CD4-positive, alpha-beta memory T cell (primary cell): ENCODE measurements at places on chromosomes 2 and 18.

DNA sequence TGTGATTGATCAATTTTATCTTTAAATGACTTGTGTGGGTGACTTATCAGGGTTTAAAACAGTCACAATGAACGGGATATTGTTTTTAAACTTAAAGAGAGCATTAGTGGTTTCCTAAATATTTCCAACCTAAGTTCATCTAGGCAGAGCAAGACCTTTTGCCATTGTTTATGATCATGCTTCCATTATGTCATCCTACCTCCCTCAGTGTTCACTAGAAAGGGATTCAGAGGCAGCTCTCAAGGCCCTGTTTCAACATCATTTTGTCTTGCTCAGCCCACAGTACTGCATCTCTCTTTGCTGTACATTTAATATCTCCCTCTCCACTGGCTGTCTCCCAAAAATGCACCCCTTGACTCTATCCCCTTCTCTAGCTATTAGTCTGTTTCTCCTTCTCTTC is 21.5 kb upstream of the PELI1 start:
- DNase-seq = no peak

- DNase-seq = no peak
Observed at GRCh38 chr2:164044622-164045021, 308.8 kb upstream of the FIGN start.

DNA sequence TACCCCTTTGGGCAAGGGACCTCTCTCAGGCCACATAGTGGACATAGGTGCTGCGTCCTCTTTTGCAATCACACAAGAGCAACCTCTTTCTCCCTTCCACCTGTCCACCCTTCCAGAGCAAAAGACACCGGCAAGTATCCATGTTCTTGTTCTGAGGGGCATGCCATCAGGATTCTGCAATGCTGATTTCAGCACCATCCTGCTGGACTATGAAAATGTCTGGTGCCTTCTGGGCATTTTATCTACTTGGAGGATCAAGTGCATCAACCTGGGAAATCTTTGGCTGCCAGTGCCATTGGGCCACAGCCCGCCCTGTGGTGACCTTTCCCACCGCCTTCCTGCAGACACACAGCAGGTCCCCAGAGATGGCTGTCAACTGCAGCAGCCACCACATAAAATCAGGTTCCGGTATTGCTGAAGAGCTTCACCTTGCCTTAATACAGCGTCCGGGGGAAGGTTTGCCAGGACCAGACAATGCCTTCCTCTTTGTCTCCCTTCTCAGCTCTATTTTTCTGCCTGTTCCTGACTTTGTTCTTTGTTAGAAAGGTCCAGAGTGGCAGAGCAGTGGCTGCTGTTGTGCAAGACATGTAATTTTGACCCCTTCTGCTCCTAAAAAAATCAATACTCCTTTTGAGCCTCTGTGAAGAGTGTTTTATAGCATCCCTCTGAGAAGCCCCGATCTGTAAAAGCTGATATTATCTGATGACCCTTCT is 18.5 kb upstream of the BOD1L2 start:
- no peak for DNase-seq

DNA sequence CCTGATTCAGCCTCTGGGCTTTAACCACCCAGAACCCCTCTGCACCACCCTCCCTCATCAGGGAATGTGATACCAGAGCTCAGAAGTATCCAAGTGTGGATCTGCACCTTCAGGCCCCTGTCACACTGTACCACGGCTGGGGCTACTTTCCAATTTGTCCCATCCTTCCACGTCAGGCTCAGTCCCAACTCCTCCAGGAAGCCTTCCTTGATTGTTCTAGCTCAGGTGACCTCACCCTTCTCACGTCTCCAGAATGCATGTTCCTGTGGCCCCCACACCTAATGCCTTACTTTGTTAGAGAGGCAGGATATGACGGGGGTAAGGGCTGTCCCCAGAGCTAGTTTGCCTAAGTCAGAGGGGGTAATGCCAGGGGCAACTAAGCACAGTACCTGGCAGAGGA is 134.3 kb downstream of the TFCP2L1 start:
- DNase-seq = no peak

DNA sequence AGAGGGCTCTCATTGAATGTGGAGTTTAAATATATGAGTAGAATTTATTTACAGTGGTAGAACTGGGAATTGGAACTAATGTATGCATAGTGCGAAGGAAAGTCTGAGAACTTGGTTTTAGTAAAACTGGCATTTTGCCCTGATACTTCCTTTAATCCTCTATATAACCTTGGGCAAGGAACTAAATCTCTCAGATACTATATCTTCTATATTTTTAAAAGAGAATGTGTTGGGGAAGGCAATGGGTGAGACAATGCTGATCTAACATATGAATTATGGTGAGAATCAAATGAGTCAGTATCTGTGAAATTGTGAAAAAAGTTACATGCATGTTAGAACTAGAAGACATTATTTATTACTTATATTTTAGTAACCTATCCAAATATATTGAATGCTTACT is 2109.4 kb upstream of the PIK3C3 start:
- no peak for DNase-seq

DNA sequence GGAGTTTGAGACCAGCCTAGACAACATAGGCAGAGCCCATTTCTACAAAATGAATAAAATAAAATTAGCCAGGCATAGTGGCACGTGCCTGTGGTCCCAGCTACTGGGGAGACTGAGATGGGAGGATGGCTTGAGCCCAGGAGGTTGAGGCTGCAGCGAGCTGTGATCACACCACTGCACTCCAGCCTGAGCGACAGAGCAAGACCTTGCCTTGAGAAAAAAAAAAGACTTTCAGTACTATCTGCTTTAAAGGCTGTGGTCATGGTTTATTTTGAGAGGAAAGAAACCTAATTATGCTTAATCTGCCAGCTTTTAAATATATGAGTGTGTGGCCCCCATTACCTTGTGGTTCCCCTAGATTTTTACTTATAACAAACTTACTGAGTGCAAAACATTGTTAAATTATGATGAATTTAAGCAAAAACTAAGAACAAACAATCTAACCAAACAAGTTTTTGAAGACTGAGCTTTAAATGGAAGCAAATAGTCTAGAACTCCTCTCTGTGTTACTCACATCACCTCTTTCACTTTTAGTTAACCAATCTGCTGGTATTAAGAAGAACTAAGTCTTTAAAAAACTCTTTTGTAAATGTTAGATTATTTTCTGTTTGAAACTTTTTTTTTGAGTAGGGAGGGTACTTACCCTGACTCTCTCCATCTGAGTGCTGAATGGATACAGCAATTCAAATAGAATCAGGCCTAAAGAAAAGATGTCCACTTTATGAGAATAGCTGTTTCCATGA is 65.4 kb downstream of the EIF2AK3 start:
- no peak for DNase-seq

DNA sequence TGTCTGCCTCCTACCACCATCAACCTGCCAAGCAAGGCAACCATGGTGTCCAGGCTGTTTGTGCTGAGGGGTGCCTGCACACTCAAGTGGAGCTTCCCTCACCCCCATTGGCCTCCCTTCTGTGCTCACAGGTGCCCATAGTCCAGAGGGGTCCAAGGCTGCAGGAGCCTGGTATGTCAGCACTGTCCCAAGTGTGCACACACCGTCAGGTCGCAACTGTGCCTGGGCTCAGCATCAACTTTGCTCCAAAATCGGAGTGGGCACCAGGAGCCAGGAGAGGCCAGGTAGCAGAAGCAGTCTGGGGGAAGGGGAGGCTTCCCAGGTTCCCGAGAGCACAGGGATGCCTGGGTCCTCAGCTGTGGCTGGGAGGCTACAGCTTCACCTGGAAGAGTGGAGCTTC is 1528.2 kb upstream of the SLC39A10 start:
- no peak for DNase-seq

DNA sequence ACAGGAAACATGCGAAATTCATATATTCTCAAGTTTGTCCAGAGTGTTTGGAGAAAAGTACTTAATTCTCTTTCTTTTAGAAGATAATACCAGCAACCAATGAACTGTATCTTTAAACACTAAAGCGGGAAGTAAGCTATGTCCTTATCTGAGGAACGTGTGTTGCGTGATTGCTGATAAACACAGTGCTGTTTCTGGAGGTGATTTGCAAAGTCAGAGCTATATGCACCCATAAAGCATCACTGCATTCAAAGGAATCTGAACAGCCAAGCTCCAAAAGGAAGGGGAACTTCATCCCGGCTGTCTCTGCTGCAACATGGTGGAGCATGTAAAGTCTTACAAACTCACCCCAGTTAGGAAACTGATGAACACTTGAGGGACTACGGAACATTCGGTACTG is 271.7 kb upstream of the FN1 start:
- DNase-seq = no peak

GRCh38 chr18:26482569-26482968 is 65.8 kb downstream of the KCTD1 start:
- DNase-seq = no peak

GRCh38 chr2:100577777-100578176 is 15.0 kb downstream of the PDCL3 start:
- DNase-seq = no peak

GRCh38 chr2:231348173-231348572 is 47.3 kb upstream of the B3GNT7 start:
- no peak for DNase-seq

DNA sequence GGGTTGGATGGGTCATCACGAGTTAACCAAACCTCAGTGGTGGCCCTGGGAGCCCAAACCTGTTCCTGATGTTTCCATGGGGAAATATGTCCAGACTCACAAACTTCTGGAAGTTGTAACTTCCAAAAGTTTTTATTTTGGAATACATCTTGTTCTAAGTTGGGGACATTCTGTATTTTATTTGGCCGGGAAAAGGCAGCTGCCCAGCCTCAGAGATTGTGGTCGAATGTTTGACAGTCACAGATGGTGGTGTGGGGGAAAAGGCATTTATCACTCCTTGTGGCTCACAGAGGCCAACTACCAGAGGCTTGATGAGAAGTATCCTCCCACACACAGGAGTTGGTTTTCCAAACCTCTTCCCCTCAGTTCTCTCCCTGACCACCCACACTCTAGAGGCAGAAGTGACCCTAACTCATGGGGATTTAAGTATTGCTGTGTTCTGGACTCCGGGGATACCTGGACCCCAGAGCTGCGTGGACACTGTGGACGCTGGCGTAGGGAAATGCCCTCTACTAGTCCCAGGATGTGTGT is 124.7 kb upstream of the PPP1CB start:
- no peak for DNase-seq

GRCh38 chr18:62486290-62486964 is 36.4 kb upstream of the ZCCHC2 start:
- no peak for DNase-seq

GRCh38 chr2:9812945-9813311 is 30.3 kb upstream of the TAF1B start:
- DNase-seq = no peak

DNA sequence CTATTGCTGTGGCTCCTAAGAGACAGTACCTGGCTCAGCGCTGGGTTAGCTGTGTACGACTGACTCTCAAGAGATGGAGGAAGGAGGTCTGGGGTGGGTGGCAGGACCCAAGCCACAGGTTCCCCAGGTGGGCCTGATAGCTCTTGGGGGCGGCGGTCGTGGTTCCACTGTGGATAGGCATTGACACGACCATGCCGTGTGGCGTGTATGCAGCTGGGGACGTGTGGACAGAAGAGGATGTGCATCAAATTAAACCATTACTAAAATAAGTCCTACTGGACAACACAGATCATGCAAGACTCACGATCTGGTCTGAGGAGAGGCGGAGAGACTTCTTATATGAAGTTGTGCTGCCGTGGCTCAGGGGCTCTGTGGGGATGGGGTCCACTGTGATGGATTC is 78.1 kb downstream of the EMILIN2 start:
- no peak for DNase-seq

DNA sequence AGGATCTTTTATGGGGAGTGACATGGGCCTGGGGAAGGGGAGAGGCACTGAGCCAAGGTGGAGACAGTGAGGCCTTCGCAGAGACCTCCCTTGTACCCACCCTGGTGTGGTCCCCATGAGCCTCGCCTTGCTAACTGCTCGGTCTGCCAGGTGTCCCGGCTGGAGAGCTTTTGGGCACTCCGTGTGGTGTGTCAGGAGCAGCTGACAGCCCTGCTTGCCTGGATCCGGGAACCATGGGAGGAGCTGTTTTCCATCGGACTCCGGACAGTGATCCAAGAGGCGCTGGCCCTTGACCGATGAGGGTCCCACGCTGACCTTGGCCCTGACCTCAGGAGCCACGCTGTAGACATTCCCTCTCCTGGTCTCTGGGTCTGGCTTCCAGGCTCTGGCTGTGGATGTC is 11.5 kb upstream of the SLC4A3 start:
- no peak for DNase-seq

GRCh38 chr2:96188821-96189526 is 19.7 kb downstream of the STARD7 start:
- no peak for DNase-seq

DNA sequence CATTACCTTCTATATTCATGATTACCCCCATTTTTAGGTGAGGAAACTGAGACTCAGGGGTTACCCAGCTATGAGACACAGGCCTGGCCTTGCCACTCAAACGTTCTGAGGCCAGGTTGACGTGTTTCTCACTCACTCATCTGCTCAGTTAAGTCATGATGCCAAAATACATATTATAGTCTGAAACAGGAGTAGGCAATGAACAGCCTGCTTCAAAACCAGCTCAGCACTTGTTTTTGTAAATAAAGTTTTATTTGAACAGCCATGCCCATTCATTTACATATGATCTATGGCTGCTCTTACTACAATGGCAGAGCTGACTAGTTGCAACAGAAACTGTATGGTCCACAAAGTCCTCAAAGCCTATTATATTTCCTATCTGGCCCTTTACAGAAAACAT is 74.1 kb upstream of the SMAD2 start:
- DNase-seq = no peak

- DNase-seq = no peak
Observed at GRCh38 chr18:316393-316792, 48.5 kb upstream of the THOC1 start.

DNA sequence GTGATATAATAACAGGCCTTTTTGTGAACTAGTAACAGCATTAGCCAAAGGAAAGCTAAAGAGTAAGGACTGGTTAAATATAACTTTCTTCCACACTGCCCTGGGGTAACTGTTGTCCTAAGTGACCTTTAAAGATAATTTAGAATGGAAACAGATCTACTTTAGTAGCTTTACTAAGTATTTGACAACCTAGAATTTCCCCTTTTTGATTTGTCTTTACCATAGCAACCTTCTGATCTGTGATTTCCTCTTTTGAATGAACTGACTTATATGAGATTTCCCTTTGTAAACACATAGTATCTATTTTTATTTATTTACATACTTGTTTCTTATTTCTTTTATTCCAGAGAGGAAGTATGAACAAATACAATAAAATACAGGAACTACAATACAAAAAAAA is 10.5 kb upstream of the KLF7 start:
- DNase-seq = no peak

- DNase-seq = peak; percentile 94
Observed at GRCh38 chr18:77071711-77072292, 60.8 kb downstream of the MBP start.

- DNase-seq = no peak
Observed at GRCh38 chr18:78777992-78778391, 201.6 kb upstream of the SALL3 start.

DNA sequence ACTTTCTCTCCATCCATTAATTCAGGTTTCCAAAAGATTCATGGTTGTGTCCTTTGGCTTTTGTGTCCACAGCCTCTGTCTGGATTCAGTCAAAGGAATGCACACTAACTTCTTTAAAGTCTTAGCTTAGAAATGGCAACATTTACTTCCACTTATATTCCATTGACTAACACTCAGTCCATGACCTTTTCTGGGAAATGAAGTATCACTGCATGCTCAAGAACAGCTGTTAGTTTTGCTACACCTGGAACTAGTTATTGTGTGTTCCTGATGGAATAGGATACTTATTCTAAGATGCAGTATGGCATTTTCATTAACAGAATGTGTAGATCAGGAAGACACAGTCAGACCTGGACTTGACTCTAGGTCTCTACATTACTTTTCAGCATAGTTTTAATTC is 88.8 kb downstream of the KYNU start:
- no peak for DNase-seq

GRCh38 chr2:1360557-1361250 is 52.6 kb upstream of the TPO start:
- DNase-seq = no peak
